ENCODE measurements at places on chromosomes 4 and X.

DNA sequence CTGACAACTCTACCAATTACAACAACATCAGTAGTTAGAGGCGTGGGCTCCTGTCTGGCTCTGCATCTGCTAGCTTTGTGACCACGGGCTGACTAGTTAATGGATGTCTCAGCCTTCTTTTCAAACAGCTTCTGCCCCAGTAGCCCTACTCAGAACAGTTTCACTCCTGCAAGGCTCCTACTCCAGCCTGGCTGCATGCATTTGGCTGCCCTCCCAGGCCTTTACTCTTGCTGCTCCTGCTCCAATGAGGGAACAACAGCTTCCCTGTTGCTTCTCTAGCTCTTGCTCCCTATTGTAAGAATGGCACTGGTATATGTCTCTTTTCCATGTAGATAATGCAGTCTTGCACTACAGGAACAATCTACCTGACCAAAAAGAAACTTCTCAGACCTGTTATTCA is 93.3 kb downstream of the TTC29 start:
- no peak for DNase-seq

DNA sequence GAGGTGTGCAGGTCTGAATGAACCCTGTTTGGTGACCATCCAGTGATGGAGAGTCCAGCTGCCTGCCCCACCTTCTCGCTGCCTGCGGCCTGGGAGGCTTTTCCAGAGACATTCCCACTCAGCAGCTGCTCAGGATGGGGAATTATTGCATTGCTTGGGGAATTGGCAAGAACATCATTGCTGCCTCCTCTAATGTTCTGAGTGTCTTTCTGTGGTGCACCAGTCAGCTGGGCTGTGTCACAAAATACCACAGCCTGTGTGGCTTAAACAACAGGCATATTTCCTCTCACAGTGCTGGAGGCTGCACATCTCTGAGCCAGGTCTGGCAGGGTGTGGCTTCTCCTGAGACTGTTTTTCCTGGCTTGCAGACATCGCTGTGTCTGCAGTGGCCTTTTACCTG is 86.8 kb upstream of the AFAP1 start:
- no peak for DNase-seq

DNA sequence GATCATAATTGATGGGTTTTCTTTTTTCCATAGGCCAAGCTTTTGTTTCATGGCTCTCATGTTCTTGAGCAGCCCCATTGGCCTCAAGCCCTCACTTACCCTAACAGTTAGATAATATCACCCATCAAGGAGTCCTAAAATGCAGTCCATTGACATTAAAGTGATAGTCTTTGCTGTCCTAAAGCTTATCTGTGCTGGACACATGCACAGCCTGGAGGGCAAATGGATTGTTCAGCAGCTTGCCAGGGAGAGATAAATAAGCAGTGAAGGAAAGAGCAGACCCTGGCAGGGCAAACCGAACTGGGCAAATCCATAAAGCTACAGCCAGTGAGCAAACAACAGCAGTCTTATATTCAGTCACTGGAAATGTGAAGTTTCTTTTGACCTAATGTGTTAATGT is 199.6 kb upstream of the MID1 start:
- no peak for DNase-seq

- no peak for DNase-seq
These were observed 56.3 kb downstream of the MSN start for GRCh38 chrX:65723706-65724105.

GRCh38 chr4:176438401-176438800 is 118.6 kb downstream of the SPCS3 start:
- DNase-seq: no peak

- DNase-seq: no peak
These were observed at the start of gene MXD4 for GRCh38 chr4:2261853-2262144. TSS of gene MXD4 (minus strand) at chr4:2262109. CDS start at chr4:2261980, 129 bp downstream.

Data from activated CD4-positive, alpha-beta T cell treated with anti-CD3 and anti-CD28 coated beads, Interleukin-2, amount 50 U/mL, for 1 hour (primary cell).